GM04504 (cell line): ENCODE measurements at places on chromosomes 4 and X.
A peak's percentile ranks its signal among the peaks of the same experiment; 100 is the strongest.

- DNase-seq = no peak
These were observed 185.5 kb downstream of the NDST4 start for GRCh38 chr4:114927881-114928280.

- DNase-seq = no peak
These were observed 110.0 kb downstream of the HS6ST2 start for GRCh38 chrX:132848296-132848970.

GRCh38 chr4:76488888-76489685 lies 54.1 kb downstream of the SHROOM3 start:
- DNase-seq = no peak

DNA sequence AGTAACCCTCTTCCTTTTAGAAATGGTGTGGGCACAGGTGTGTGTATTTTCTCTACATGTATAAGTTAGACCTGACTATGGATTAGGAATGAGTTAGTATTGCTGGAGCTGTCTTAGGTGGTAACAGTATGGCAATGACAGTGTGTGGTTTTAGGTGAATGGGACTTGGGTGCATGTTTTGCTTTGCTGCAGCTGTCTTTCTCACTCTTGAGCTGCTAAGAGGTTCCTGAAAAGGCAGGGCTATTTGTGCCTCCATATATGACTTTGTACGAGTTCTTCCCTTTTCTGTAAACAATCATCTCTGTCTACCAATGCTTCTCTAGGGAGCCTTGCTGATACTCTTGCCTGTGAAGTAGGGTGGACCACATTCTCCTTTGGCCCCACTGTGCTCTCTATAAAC lies 234.8 kb upstream of the HHIP start:
- DNase-seq = no peak

DNA sequence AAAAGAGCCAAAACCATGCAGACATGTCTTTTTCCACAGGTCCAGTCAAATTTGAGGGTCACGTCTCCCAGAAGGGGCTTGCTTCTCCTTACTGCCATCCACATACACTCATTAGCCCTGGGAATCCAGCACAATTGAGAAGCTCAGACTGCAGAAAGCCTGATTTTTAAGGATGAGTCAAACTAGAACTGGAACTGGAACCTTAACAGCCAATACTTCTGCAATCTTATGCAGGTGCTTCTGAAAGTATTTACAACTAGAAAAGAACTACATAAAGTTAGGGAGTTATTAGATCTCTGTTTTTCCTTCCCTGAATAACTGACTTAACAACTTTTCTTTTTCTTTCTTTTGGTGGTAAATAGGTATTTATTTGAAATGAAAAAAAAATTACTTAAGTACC lies 86.3 kb downstream of the CDS1 start:
- no peak for DNase-seq

DNA sequence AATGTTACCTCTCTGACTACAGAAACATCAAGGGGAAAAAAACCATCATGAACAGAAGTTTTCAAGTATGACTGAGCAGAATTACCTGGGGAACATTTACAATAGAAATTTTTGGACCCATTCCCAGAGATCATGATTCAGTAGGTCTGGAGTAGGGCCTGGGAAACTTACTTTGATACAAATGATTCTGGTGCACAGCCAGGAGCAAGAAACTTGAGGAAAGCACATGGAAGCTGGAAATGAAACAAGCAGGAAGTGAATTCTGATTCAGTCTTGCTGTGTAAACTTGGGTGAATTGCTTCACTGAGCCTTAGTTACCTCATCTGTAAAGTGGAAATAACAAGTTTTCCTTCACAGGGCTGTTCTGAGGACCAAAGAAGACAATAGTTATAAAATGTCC lies 192.5 kb upstream of the TAPT1 start:
- DNase-seq = no peak

DNA sequence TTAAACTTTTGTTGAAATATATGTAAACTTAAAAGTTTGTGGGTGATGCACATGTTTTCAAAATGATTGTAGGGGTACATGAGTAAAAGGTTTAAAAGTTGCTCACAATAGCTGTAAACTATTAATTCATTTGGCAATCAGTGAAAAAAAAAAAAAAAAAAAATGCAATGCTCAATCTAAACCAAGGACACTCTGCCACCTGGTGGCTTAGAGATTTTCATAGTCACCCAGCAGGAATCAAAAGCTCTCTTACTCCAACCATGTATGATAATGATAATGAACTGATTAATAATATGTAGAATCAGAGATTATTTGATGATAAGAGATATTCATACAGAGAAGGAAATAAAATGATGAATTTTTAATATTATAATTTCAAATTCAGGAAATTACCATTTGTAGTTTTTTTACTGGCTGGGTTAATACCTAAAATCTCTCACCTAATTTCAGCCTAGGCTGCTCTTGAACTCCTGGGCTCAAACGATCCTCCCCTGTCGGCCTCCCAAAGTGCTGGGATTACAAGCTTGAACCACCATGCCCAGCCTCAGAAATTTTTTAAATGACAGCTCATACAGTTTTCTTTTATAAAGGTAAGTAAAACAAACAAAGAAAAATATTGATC lies 46.9 kb upstream of the SLC25A4 start:
- DNase-seq = peak; percentile 13

DNA sequence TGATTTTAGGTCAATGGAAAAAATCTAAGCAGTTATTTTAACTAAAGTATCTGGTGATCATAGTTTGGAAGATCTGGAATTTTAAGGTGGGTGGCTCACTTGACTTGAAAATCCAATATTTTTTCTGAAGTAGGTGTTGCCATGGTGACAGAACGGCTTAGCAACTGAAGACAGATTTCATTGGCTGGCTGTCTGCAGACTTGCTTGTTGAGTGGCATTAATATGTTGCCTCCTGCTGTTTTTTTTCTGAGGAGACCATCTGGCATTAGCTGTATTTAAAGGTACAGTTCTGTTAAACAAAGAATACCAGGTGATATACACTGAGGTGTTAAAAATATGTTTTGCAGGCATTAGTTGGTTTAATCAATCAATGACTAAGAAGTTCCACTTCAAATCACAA lies 19.8 kb downstream of the CPE start:
- no peak for DNase-seq

DNA sequence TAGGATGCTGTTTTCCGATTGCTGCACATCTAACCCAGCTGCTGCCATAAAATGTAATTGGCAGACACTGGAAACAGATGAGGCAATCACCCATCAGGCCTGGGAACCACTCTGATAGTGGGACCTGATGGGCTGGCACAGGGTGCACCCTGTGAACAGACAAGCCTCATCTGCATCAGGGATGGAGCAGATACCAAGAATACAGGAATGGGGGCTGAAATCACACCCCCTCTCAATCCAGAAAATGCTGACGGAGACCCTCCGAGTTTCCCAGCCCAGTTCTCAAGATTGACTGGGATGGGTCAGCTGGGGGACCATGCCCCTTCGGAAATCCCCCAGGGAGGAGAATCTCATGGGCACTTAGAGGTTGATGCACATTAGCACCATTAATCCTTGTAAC lies 28.8 kb upstream of the PPP2R2C start:
- no peak for DNase-seq

- DNase-seq = peak; percentile 29
These were observed 21.9 kb downstream of the BMP3 start for GRCh38 chr4:81052119-81053068.

- no peak for DNase-seq
These were observed 9.8 kb upstream of the HMGB2 start for GRCh38 chr4:173343832-173344397.

- DNase-seq = no peak
These were observed 45.6 kb downstream of the WDR19 start for GRCh38 chr4:39227906-39228305.

DNA sequence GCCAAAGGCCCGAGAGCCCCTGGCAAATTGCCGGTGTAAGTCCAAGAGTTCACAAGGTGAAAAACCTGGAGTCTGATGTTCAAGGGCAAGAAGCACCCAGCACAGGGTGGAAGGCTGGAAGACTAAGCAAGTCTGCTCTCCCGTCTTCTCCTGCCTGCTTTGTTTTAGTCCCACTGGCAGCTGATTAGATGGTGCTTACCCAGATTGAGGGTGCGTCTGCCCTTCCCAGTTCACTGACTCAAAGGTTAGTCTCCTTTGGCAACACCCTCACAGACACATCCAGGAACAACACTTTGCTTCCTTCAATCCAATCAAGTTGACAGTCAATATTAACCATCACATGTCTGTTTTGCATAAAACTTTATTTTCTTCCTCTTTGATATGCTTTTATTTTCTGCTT lies 157.4 kb downstream of the HS3ST1 start:
- no peak for DNase-seq
